ENCODE measurements at places on chromosomes 5 and 9.

DNA sequence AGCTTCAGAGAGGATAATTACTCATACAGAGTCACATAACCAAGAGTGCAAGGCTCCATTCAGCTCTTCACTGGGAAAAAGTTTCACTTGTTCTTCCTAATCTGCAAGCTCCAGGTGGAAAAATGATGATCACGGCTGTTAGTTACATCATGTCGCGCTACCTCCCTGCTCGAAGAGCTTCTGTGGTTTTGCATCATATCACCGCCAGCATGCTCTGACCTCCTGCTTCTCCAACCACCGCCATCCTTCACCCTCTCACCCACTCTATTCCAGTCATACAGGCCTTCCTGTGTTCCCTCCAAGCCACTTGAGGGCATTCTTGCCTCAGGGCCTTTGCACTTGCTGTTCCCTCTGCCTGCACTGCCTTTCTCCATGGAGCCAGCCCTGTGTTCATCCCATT, 47.1 kb downstream of the COL27A1 start:
- DNase-seq, result no peak

DNA sequence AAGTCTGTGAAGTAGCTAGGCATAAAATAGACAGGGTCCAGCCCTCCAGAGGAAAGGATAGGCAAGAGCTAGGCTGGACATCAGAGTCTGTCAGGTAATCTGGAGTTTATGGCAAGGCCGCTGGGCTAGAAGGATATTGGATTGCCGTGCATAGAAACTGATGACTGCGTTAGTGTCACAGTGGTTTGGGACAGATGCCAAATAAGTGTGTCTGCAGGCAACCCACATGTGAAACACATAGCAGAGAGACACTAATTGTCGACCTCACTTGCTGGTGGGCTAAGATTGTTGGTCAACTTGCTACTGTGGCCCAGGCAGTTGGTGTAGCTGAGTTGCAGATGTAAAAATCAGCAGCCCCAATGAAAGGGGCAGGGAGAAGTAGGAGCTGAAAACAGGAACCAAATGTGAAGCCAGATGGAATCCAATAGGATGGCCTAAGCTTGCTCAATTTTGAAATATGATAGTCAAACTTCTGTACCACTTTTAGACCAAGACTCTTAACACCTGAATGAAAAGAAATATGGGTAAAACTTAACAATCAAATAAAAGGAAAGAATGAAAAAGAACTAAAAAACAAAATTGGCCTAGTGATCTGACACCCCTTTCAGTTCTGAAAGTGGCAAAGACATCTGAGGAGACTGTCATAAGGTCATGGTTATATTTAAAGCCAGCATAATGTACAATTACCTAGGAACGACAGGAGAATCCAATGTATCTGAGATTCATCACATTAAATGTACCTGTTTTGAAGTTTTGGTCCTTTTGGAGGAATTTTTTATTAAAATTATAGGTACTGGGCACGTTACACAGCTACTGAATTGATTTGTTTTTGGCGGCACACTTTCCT, 243.3 kb upstream of the ACTBL2 start:
- no peak for DNase-seq

- DNase-seq, result no peak
These were observed 164.2 kb upstream of the PUM3 start for GRCh38 chr9:3008091-3008490.

GRCh38 chr5:66788556-66788955, 192.4 kb downstream of the MAST4 start:
- no peak for DNase-seq

GRCh38 chr5:161548487-161549094, 2.1 kb upstream of the GABRB2 start:
- DNase-seq, result no peak

DNA sequence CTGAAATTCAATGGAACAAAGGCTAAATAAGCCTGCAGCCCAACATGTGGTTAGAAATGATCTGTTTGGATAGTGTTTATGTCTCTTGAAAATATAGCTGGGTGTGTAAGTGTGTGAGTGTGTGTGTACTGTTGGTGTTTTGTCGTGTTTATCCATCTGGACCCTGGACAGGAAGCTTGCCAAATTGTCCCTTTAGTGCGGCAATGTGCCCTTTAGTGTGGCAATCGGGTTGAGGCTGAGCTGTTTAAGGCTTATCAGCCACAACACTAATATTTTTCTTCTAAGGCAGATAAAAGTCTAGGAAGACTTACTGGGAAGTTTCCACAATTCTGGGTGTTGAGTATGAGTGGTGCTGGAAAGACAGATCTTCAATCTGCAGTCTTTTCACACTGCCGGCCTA, 180.2 kb downstream of the YTHDC2 start:
- no peak for DNase-seq

DNA sequence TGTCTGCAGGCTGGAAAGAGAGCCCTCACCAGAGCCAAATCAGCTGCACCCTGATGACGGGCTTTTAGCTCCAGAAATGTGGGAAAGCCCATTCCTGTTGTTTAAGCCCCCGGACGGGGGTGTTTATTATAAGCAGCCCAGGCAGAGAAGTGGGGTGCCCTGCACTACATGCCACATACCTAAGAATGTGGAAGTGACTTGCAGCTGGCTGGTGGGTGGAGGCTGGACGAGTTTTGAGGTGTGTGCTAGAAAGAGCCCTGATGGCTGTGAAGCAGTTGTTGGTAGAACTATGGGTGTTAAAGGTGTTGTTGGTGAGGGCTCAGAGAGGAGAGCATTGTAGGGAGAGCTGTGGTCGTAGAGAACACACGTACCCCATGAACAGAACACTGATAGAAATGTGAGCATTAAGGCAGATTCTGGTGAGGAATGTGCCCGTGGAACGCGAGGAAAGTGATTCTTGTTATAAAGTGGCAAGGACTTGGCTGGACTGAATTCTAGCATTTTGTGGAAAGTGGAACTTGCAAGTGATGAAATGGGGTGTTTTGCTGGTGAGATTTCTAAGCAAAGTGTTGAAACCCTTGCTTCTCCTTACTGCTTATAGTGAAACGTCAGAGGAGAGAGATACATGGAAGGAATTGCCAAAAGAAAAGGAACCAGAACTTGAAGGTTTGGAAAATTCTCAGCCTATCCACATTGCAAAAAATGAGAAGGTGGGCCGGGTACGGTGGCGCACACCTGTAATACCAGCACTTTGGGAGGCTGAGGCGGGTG, 38.9 kb downstream of the AHRR start:
- DNase-seq, result no peak

DNA sequence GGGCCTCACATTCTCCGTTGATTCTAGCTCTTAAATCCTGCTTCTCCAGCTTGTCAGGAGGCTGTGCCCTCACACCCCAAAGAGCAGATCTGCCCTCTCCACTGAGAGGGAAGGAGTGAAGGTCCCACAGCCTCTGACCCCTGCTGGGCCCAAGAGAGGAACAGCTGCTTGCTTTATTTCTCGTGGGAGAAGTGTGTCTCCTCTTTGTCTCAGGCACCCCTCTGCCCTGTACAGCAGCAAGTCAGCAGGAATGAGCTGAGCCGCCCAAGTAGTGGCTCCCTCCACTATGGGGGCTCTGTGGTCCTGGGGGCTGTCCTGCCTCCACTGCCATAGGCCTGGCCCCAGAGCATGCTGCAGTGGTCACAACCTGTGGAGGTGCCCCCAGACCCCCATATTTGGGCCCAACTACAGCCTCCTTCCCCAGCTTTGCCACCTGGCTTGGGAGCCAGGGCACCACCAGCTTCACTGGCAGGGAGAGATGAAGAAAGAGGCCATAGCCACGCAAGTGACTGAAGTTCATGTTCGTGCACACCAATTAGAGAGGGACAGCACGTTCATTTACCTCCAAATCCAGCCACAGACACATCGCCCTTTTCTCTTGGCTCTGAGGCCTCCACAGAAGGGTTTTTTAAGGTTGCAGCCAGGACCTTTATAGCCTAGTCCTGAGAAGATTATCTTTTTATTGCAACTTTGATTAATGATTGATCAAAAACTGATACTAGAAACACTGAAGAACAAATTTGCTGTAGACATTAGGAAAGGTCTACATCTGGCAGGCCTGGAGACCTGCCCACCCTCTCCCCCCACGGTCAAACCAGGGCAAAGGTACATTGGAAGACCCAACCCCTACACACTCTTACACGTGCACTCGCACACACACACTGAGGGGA, 27.5 kb downstream of the IRF1 start:
- no peak for DNase-seq

- no peak for DNase-seq
These were observed 335.6 kb downstream of the ZNF608 start for GRCh38 chr5:124410539-124411488.

GRCh38 chr5:77607324-77607723, 31.2 kb downstream of the OTP start:
- DNase-seq, result no peak

All from activated naive CD4-positive, alpha-beta T cell (primary cell).